Fibroblast of the conjunctiva (primary cell): ENCODE measurements at places on chromosomes 6 and 20.

GRCh38 chr6:149108038-149108748 is 209.3 kb upstream of the TAB2 start:
- no peak for DNase-seq

DNA sequence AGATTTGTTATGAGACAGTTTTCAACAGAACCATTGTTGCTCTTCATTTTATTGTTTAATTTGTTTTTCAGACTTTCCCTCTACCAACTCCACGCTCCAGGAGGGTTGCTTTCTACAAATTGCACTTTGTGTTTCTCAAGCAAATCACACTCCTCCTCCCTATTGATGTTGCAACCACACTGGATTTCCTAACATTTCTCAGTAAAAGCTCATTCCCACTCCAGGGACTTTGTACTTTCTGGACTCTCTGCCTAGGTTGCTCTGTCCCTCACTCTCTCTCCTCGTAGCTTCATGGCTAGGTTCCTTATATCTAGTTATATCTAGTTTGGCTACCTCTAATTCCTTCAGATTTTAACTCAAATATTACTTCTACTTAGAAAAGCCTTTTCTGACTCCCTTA is 20.3 kb downstream of the PGK2 start:
- DNase-seq, result no peak

- DNase-seq, result no peak
Observed at GRCh38 chr6:109295774-109296156, 86.5 kb downstream of the CD164 start.

DNA sequence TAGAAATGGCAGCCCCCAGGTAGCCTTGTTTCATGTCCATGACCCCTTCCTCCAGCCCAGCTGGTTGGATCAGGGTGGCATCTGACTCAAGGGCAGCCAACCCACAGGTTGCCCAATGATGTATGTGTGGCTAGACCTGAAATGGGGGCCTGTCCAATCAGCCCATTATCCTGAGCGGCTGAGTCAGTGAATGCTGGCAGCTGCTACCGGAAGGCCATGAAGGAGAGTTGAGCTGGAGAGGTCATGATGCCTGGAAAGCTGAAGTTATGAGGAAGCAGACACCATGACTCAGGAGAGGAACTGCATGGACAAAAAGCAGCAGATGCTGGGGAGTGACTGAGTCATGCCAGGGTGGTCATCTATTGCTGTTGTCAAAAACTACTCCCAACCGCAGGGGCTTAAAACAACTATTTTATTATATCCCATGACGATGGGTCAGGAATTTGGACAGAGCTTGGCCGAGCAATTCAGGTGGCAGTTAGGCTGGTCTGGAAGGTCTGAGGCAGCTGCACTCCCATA is 67.3 kb downstream of the MDGA1 start:
- DNase-seq, result peak; percentile 74

- no peak for DNase-seq
Observed at GRCh38 chr6:43948527-43949485, 178.4 kb downstream of the MRPL14 start.

GRCh38 chr6:141996823-141997222 is 135.9 kb upstream of the GJE1 start:
- DNase-seq, result no peak
